ENCODE measurements at places on chromosomes 3 and 15.

- DNase-seq = no peak
These were observed 20.8 kb downstream of the FEM1B start for GRCh38 chr15:68298336-68298735.

- no peak for DNase-seq
These were observed 259.9 kb downstream of the ZIC1 start for GRCh38 chr3:147669077-147669476.

DNA sequence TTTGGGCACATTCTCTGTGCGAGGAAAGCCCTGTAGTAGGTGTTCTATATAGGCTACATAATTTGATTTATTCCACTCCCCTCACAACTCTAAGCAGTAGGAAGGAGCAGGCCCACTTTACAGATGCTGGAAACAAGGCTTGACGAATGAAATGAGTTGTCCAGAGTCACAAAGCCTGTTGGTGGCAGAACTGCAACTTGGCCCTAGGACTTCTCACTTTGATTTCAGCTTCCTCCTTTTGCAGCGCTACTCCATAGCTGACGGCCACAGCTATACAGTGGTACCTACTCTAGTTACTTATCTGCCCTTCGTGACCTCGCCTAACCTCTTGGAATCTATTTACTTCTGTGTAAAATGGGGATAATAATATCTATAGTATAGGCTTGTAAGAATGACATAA is 2.5 kb upstream of the IRAK2 start:
- no peak for DNase-seq

GRCh38 chr3:23553353-23553752 is 252.4 kb upstream of the UBE2E1 start:
- no peak for DNase-seq

- peak; percentile 32 for DNase-seq
These were observed 1.3 kb downstream of the BNIP2 start for GRCh38 chr15:59687836-59688235.

DNA sequence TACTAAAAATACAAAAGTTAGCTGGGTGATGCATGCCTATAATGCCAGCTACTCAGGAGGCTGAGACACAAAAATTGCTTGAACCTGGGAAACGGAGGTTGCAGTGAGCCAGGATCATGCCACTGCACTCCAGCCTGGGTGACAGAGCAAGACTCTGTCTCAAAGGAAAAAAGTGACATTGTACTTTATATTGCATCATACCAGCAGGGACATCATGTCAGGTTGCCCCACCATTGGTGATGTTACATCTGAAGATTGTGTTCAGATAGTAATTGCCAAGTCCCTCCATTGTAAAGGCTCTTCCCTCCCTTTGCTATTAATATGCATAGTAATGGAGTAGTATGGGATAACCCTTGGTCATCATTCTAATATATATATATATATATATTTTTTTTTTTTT is 44.8 kb downstream of the FOXL2 start:
- no peak for DNase-seq

- no peak for DNase-seq
These were observed 369.4 kb downstream of the MAGI1 start for GRCh38 chr3:65669163-65669875.

All from hematopoietic multipotent progenitor cell treated with erythropoietin and hydrocortisone succinate and interleukin-3 and kit ligand, for 17 days (in vitro differentiated cells).